ENCODE measurements at places on chromosomes 12 and 14.

DNA sequence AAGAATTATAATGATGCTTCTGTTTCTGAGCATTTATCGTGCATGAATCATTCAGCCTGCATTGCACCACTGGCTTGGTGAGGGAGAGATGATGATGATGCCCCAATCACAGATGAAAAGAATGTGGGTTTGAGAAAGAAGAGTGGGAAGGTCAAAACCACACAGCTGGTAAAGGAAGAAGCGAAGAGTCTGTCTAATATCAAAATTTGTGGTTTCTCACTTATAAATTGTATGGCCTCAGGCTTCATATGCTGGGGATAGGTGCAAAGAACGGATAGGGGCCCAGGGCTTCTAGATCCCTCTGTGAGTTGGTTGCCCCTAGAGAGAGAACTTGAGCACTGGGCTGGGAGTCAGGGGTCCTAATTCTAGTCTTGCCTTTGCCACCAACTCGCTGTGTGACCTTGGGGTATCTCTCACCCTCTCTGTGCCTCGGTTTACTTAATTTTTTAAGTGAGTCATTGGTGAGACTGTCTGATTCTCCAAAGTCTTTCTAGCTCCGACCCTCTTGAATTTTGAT lies 2.2 kb downstream of the OASL start:
- DNase-seq: no peak

DNA sequence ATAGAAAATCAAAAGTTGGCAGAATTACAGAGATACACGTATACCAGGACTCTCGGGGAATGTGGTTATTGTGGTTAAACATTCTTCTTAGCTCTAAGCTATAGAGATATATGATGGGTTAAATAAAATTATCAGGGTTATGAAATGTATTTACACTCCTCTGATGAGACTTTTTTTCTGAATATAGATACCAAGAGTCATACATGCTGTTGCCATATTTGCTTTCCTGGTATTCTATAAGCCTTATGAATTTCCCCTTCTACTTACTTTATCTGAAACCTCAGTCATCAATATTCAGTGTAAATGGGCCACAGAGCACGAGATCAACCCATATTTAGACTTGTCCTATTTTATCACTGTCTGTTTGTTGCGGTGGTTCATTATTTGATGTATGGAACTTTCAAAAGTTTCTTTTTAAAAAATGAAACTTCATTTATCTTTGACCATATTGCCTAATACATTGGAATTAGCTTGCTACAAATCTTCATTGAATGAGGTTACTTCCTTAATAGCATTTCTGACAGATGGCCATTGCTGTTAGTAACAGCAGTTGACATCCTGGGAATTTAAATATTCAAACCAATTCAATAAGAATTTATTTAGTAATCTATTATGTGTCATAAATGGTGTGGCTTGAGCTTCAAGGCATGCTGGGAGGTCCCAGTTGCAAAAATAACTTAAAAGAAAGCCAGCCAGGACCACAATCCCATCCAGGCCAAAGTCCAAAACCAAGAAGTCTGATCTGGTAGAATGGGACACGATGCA lies 393.5 kb downstream of the PCNX1 start:
- DNase-seq: no peak

DNA sequence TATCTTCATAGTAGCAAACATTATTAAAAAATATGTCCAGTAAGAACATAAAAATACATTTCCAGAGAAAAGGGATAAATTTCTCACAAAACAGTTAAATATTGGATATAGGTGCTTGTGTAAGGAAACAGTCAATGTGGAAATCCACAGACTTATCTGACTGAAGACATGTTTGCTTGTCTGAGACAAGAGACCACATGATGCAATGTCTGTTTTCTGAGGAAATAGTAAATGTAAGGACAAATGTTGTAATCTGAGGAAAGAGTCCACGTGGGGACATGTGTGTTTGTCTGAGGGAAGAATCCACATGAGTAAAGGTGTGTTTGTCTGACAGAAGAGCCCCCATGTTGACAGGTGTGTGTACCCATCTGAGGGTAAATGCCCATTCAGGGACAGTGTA lies 1093.2 kb downstream of the TMEM121 start:
- no peak for DNase-seq

DNA sequence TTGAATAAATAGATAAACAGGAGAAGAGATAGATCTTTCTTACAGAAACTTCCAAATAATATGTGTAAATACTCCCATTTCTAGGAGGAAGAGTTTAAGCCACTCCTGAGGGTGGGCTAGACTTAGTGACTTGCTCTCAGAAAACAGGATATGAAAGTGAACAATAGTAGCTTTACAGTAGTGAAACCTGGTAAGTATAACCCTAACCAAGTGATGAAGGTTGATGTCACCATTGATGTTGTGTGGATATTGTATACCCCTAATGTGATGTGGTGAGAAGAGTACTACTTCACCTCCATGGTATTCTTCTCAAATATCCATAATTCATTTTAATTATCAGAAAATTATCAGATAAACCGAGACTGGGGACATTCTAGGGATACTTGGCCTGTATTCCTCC lies 20.9 kb downstream of the AKAP6 start:
- no peak for DNase-seq
